ENCODE measurements at places on chromosomes 7 and 10.

DNA sequence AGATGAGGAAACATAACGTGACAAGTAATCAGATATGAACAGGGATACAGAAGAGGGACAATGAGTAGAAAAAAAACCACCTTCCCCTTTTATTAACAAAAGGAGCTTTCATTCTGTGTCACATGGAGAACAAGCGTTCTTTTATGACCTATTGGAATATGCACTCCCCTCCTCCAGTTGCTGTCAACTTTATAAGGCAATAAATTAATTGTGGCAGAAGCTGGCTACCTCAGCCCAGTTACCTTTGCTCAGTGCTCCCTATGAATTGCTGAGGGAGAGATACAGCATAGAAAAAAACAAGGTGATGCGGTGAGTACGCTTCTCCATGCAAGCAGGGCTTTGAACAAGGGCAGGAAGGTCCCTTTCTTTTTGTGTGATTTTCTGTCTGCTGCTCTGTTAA, at the start of gene MGAM2:
MGAM2 (plus strand) TSS at position 220 of the 400 bp plus-strand sequence. CDS start 5,156 bp downstream, outside the sequence.
- no peak for DNase-seq

DNA sequence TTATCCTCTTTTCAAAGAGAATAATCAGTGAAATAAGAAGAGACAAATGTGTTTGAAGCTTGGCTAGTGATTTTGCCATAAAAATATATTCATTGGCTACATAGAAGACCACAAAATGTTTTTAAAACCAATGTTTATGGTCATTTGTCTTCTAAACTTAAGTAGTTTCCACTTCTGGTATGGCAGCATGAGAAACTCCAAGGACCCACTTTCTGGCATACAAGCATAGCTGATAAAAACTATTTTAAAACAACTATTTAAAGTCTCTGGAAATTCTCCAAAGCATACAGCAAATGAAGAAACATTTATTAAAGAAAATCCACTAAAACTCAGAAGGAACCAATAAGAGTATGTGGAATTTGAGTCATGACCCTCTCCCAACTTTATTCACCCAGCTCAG, 89.2 kb upstream of the TOMM7 start:
- no peak for DNase-seq

DNA sequence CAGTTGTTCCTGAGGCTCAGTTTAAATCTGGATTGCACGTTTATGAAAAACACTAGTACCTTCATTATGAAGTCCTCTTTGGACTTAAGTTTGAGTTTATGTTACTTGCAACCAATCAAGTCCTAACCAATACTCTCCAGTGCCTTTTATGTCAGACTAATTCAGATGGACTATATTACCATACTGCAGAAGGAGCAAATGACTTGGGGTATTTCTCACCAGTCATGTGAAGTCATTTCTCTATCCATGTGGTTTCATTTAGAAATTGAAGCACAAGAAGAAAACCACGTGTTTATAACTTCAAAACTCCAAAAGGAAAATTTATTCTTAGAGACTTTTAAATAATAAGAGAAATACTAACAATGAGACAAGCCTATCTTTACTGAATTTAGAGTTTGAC, 201.6 kb downstream of the MBL2 start:
- DNase-seq, result no peak

- no peak for DNase-seq
Observed at GRCh38 chr10:47240173-47240572, 59.8 kb upstream of the GDF10 start.

- DNase-seq, result no peak
Observed at GRCh38 chr7:46741181-46741580, 820.1 kb upstream of the IGFBP3 start.

GRCh38 chr7:20172736-20173334, 44.3 kb downstream of the MACC1 start:
- no peak for DNase-seq

- no peak for DNase-seq
Observed at GRCh38 chr10:131227163-131227740, 84.3 kb downstream of the TCERG1L start.

DNA sequence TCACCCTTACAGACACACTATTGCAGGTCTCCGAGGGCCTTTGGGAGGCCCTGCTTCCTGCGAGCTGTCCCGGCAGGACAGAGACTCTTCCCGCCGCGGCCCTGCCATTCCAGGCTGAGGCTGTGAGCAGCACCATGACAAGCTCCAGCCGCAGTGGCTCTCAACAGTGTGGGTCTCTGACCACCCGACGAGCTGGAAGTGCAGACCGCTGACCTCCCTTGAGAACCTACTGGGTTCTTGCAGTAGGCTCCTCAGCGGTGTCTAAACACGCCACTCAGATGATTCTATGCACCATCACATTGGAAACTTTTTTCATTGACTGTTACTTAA, 303.4 kb downstream of the WDR37 start:
- DNase-seq, result no peak

GRCh38 chr7:3307435-3307834, 6.4 kb downstream of the SDK1 start:
- no peak for DNase-seq

DNA sequence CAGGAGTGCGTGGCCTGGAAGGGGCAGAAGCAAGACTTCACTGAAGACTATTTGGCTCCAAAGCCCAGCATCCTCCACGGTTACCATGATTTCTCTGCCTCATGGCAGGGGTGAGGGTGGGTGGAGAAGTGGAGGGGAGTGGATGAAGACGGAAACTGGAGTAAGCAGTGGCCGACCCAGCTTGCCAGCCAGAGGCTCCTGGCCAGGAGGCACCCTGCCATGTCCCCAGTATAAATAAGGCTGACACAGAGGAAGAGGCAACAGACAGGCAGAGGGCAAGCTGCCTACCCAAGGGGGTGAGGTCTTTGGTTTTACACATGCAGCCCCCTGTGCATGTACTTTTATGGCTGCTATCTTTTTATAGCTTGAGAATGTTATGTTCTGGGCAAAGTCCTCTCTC, 102.6 kb upstream of the TBX20 start:
- no peak for DNase-seq

- peak; percentile 25 for DNase-seq
Observed at GRCh38 chr7:2120251-2120660, 112.5 kb downstream of the MAD1L1 start.

- DNase-seq, result no peak
Observed at GRCh38 chr10:102452672-102453340, 1.5 kb upstream of the C10orf95 start.

Measured in T-helper 9 cell (primary cell).